ENCODE measurements at places on chromosomes 16 and 17.
A peak's percentile ranks its signal among the peaks of the same experiment; 100 is the strongest.

GRCh38 chr16:82240111-82240510 lies 70.1 kb upstream of the MPHOSPH6 start:
- DNase-seq: no peak

DNA sequence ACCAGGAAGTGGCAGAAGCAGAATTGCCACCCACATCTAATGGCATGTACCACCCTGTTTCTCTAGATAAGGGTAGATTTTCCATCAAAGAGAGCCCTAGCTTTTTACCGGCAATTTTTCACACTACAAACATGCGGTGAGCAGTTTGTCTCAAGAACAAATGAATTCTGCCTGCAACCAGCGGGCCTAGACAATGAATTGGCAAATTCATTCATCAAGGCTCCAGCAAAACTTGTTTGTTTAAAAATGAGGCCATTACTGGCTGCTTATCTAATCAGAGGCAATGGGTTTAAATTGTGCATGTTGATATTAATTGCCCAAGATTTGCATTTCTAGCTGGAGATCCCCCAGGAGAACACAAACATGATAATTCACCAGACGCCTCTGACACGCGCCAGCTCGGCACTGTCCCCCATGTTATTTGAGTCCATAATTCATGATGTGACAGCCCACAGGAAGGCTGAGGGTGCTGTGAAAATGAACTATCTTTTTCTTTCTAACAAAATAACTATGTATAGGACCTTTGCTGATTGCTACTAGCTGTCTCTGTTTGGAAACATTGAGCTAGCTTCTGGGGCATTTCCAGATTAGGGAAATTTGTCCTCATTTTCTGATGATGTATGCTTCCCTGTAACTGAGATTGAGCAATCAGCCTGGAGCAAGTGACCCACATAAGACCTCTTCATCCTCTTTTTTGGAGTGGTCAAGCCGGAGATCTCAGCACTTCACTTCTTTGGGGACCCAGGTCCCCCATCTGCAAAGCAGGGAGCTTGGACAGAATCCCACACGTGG lies 80.8 kb downstream of the CNGB1 start:
- no peak for DNase-seq

DNA sequence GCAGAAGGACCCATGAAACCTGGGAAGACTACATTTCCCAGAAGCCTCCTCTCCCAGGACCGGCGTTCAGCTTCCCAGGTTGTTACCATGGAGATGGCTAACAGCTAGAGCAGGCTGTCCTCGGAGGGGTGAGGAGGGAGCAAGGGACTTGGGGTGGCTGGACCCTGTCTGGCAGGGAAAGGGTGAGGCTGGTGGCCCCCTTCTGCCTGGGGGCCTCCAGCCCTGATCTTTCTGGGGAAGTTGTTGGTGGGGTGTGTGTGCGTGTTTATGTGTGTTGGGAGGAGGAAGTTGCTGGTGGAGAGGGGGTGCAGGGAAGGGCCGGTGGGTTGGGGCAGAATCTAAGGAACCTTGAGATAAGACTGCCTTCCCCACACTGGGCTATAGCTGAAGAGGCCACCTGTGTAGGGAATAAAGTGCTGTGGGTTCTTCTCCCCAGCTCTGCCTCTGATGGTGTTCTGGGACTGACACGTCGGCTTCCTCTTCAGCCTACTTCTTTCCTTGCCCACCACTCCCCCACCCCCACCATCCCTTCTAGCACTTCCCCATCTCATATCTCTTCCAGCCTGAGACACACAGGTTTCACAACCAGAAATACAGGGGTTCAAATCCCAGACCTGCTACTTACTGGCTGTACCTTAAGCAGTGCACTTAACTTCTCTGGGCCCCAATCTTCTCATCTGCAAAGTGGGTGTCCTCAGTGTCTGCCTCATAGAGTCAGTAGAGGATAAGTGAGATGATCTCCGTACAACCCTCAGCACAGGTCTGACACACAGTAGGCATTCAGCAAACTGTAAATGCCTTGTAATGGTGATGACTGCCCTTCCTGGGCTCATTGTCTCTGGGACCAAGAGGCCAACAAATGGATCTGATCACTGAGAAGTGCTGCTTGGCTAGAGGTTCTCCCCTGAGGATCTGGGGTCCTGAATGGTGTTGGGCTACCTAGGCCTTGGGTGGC lies at the start of gene DRC7:
TSS of gene DRC7 (plus strand) at position 82 of the 955 bp plus-strand sequence. CDS start 3,144 bp downstream, outside the sequence.
- peak; percentile 59 for DNase-seq

- DNase-seq: peak; percentile 28
Observed at GRCh38 chr16:22326771-22327445, 29.7 kb downstream of the POLR3E start.

- DNase-seq: peak; percentile 88
Observed at GRCh38 chr17:76005263-76006149, 4.9 kb downstream of the CDK3 start.

DNA sequence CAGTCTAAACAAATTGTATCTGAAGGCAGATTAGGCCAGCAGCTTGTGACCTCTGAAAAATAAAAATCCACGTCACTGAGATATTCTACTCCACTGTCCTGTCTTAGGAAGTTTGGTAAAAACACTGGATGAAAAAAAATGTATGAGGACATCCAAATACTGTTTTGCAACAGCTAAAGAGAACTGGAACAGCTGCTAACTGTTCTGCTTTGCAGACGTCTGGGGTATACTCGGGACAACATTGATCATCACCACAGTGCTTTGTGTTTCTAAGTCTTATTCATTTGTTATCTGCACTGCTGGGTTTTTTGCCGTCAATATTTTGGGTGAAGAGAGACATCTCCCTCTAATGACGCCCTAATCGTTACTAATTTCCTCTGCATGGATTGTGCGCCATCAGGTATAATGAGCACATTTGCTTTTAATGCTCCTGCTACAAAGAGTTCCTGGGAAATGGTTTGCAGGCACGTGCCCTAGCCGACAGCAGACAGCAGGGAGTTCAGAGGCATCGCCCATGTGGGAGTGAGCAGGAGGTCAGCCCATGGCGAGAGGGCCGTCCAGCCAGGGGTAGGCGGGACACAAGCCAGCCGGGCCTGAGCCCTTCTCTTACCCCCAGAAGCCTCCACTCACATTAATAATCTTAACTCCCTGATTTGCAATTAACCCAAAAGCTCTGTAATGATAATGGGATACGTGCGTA lies 87.0 kb downstream of the CBLN1 start:
- DNase-seq: no peak

DNA sequence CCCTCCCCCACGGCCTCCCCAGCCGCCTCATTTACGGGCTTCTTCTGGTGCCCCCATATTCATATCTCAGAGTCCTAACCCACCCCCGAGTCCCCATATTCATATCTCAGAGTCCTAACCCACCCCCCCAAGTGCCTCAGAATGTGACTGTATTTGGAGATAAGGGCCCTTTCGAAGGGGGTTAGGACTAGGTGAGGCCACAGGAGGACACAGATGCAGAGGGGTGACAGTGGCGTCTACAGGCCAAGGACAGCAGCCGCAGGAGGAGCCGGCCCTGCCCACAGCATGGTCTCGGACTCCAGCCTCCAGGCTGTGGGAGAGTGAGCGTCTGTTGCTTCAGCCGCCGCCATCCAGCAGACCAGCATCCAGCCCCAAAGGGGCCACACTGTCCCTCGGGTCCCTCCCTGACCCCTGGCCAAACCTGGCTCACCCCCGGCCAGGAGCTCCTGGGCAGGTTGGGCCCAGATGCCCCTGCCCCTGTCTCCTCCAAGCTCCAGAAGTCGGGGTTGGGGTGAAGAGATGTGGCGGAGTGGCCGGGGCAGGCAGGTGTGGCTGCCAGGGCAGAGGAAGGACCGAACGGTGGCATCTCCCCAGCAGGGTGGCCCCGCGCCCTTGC lies 25.5 kb downstream of the CACNA1H start:
- DNase-seq: no peak

DNA sequence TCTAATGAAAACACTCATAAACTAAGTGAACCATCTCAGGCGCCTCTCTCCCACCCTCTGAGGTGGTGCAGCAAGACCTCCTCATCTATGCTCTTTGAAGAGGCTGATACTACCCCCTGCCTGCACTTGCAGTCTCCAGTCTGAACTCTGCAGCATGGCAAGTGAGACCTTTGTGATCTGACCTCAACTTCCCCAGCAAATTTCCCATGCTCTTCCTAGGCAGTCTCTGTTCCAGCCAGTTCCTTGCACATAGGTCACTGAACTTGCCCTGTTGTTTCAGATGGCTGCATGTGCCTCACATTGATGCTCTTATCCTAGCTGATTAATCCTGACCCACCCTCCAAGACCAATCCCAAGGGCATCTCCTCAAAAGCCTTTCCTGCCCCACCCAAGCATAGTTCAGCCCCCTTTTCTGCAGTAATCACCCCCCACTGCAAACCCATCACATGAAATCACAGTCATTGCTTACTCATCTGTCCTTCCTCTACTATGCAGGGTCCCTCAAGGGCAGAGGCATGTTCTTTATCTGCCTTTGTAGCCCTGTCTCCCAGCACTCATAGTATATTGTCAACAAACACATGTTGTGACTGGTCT lies 42.0 kb downstream of the TBX21 start:
- DNase-seq: no peak

DNA sequence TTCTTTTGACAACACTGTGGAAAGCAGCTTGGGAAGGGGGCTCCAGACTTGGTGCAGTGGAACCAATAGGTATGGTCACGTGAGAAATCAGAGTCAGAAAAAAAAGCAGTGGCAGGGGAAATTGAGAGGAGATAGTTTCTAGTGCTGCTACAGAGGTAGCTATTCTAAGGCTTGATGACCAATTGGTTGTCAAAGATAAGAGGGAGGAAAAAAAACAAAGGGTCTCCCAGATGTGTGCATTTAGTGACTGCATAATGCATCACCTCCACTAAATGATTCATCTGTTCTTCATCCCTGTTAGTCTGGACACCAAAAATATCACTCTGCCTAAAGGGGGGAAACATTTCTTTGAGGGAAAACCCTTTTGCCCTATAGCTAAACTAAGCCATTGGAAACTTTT lies 56.5 kb downstream of the PIGL start:
- DNase-seq: no peak

DNA sequence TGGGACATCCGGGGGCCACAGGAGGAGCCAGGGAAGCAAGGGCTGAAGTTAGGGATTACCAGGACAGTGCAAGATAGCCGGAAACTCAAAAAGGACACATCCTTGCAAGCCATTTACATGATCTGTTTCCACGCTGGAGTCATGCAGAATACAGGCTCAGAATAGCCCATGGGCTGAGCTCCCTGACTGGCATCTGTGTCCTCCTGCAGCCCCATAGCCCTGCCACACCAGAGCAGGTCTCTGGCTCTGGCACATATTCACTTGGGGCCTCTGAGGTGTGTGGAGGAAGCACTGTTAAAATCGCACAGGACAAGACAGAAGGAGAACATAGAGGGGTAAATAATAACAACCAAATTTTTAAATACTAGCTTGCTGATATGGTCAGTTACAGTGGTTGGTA lies 65.8 kb downstream of the ELAC2 start:
- no peak for DNase-seq

DNA sequence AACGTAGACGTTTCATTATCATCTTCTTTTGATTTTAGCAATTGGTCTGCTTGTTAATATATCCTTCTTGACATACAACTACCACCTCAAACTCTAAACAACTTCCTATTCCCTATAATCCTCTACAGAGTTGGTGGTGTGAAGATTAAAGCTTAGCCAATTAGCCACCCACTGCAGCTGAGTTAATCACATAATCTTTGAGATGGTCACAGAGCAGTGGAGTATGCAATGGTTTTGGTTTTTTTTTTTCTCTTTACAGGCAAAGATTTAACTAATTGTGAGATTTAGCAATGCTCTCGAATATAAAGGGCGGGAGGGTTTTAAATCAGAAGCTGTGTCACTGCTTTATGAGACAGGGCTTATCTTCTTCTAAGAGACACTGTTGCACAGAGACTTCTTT lies 37.0 kb downstream of the STX8 start:
- DNase-seq: no peak

- DNase-seq: no peak
Observed at GRCh38 chr16:3013491-3013951, 798 bp downstream of the CLDN9 start.

GRCh38 chr16:71929048-71929447 lies 33.7 kb downstream of the IST1 start:
- DNase-seq: no peak

DNA sequence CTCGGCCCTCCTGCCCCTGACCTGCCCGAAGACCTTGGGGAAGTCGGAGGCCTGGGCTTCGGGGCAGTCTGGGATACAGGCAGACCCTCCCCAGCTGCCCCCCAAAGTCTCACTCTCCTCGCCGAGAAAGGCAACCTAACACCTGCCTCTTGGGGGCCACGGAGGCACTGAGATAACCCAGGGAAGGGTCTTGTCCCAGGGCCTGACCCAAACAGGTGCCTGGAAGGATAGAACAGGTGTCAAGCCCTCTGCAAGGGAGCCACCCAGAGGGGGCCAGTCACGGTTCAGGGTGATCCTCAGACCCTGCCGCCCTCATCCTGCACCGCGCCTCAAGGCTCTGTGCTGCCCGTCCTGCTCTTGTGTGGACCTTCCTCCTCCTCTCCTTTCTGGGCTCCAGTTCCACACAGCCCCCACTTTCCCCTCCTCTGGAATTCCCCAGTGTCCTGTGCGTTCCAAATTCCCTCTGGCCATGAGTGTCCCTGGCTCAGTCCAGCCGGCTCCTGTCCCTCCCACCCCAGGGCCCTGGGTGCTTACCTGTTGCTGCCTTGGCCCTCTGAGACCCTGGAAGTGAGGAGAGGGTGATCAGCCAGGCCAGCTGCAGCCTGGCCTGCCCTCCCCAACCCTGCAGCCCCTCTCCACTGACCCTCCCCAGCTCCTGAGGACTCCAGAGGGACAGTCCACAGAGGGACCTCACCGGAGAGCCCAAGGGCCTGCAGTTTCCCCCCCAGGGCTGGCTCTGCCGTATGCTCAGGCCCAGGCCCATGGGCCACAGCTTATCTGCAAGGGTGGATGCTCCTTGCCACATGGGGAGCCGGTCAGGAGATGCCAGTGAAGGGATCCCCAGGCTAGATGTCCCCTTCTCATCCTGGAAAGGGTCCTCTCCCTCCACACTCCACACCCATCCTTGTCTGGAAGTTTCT lies 3.8 kb downstream of the PRSS27 start:
- DNase-seq: no peak

GRCh38 chr16:79286646-79287423 lies 313.7 kb downstream of the MAF start:
- DNase-seq: no peak

DNA sequence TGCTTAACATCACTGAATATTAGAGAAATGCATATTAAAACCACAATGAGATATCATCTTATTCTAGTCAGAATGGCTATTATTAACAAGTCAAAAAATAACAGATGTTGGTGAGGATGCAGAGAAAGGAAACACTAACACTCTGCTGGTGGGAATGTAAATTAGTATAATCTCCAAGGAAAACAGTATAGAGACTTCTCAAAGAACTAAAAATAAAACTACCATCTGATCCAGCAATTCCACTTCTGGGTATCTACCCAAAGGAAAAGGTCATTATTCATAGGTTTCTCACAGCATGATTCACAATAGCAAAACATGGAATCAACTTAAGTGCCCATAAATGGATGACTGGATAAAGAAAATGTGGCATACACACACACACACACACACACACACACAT lies 166.4 kb downstream of the CEP112 start:
- DNase-seq: no peak

GRCh38 chr17:628089-628941 lies 86.3 kb downstream of the VPS53 start:
- DNase-seq: no peak

- DNase-seq: no peak
Observed at GRCh38 chr16:73057291-73058210, 9.6 kb upstream of the ZFHX3 start.
